ENCODE measurements at places on chromosomes 5 and 9.
A peak's percentile ranks its signal among the peaks of the same experiment; 100 is the strongest.

GRCh38 chr9:114098021-114098935, 814 bp downstream of the KIF12 start:
- DNase-seq = no peak

DNA sequence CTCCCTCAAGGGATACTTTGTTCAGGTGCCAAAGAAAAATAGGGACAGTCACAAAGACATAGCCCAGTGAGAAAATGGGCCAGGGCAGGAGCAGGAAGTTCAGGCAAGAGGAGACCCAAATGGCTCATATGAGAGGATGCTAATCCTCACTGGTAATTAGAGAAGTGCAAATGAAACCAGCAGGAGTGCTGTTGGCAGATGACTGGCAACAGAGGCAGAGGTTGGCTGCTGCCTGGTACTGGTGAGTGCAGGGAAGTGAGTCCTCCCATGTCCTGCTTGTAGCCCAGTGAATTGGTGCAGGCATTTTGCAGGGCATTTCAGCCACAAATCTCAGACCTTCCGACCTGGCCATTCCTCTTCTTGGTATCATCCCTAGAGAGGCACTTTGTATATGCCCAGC, 23.5 kb downstream of the ODF2 start:
- DNase-seq = no peak

DNA sequence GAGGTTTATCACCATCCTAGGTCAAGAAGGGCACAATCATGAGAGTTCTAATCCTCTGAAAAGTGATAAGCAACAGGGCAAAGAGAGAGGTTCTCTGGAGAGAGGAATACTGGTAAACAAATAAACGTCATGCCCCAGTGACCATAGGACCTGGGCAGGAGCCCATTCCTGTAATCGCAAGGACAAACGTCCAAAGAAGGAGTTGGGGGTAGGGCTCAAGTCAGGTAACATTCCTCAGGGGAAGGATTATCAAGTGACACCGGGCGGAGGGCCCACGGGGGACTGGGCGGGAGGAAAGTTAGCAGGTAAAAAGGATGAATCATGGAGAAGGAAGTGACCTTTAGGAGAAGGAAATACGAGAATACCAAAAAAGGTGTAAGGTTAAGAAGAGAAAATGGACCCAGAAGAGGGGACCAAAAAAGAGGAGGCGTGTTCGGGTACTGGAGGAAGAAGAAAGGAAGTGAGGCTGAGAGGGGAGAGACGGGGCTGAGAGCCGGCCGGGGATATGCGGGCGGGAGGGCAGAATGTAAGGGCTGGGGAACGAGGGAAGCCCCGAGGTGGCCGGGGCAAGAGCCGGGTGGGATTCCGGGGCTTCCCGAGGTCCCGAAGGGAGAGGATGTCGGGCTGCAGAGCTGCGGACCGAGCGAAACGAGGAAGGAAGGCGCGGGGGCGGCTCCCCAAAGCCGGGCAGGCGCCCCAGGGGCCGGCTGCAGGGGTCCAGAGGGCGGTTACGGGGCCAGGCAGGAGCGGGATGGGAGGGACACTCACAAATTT, 583 bp downstream of the DIAPH1 start:
- DNase-seq = peak; percentile 27

DNA sequence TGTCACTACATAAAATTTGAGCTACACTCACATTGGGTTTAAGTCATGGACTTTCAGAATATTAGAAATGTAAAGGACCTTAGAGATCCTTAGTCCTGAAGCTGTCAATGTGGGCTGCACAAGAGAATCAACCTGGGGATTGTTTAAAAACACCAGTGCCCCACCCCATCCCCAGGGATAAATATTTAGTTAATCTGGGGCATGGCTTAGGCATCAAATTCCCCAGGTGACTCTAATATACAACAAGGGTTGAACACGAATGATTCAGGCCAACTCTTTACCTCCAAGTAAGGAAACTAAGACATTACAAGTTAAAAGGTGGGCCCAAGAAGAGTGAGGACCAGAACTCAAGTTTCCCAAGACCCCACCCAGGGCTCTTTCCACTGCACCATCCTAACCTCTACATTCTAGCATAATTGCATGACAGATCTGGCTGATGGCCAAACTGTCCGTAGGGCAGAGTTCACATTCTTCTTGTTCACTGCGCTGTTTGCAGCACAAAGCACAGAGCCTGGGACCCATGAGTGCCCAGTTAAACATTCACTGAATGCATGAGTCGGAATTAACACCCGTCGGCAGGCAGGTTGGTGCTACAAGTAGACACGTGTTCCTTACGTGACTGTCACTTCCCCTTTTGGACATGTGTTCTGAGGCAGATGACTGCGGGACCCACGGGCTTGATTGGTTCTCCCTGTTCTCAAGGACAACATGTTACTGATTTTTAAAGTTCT, 25.2 kb downstream of the CYFIP2 start:
- DNase-seq = no peak

All from activated naive CD8-positive, alpha-beta T cell treated with anti-CD3 and anti-CD28 coated beads, Interleukin-2, amount 50 U/mL, for 16 hours (primary cell).